Bone marrow (tissue), 2 donors: ENCODE measurements at places on chromosomes 12 and 14.

GRCh38 chr14:102822311-102822863 lies 45.1 kb downstream of the TRAF3 start:
- no peak for DNase-seq

DNA sequence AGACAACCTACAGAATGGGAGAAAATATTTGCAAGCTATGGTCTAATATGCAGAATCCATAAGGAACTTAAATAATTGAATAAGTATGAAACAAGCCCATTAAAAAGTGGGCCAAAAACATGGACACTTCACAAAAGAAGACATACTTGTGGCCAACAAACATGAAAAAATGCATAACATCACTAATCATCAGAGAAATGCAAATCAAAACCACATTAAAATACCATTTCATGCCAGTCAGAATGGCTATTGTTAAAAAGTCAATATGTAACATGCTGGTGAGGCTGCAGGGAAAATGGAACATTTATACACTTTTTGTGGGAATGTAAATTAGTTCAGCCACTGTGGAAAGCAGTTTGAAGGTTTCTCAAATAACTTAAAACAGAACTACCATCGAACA lies 945.4 kb upstream of the FLRT2 start:
- DNase-seq = no peak

- peak; percentile 43 for DNase-seq
These were observed 29.8 kb downstream of the BRMS1L start for GRCh38 chr14:35855876-35856481.

DNA sequence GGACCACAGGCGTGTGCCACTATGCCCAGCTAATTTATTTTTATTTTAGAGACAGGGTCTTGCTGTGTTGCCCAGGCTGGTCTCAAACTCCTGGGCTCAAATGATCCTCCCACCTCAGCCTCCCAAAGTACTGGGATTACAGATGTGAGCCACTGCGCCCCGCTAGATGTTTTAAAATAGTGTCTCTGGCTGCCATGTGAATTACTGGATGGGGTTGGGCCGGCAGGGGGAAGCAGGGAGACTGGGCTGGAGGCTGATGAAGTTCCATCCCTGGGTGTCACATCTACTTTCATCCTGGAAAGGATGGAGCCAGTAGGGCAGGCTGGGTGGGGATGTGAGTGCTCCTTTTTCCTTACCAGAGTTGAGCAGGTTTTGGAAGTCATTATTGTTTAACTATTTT lies 46.1 kb downstream of the DNAH10 start:
- DNase-seq = no peak

- DNase-seq = no peak
These were observed 25.3 kb downstream of the PIGH start for GRCh38 chr14:67574806-67575205.

GRCh38 chr14:81927070-81927469 lies 393.4 kb upstream of the SEL1L start:
- DNase-seq = no peak

GRCh38 chr12:65280306-65280705 lies 1.8 kb downstream of the MSRB3 start:
- DNase-seq = no peak

DNA sequence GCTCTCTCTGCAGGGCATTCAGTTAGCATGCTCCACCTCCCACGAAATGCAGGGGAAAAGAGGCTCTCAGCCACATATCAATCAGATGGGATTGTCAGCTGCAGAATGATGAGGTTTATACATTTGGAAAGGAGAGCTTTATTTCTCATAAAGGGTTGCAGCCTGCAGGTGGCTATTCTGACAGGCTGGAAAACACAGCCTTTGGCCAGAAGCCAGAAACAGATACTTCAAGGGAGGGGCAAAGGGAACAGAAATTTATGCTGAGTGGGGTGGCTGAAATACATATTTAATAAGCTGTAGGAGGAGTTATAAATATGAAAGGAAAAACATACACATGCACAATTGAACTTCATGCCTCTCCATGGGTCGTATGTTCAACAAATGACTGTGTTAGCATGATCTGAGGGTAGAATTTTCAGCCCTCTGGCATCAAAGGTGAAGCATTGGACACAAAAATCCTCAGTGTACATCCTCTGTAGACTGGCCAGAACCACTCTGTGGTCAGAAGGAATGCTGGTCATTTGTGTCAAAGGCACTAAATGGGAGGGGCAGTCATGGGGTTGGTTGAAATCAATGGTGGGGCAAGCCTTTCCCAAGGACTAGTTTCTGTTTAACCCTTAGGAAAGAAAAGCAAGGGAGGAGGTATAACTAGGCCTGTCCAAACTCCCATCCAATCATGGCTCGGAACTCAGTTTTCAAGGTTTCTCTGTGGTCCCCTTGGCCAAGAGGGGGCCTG lies 62.4 kb downstream of the TMX1 start:
- no peak for DNase-seq

DNA sequence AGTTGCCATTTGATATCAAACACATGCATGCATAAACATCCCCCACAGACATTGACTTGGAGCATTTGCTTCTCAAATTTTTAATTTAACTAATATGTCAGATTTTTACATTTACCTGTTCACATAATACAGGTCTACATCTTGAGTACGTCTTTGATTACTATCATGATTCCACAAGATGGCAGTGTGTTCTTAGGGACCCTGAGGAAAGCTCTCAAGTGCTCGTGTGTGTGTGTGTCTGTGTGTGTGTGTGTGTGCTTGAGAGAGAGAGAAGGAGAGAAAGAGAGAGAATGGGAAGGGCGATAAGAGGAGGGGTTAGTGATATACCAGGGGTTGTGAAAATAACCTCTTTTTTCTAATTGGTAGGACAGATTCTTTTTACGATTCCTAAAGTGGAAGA lies 167.1 kb upstream of the OR4E1 start:
- DNase-seq = no peak

- no peak for DNase-seq
These were observed 29.0 kb downstream of the NFKBIA start for GRCh38 chr14:35375558-35376025.

DNA sequence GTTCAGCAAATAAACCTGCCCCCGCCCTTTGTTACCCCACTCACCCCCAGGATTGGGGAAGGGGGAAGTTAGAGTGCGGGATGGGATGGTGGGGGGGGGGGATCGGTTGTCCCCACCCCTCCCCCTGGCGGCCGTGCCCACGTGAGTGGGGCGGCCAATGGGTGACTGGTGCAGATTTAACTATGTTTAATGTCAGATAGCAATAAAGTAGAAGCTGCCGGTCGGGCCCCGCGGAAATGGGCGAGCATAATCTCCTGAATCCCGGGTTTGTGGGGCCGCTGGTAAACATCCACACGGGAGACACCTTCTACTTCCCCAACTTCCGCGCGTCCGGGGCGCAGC lies at the start of gene HOXC12:
TSS of gene HOXC12 (plus strand) at position 210 of the 342 bp plus-strand sequence. CDS start at position 237, 27 bp downstream.
- DNase-seq = no peak

DNA sequence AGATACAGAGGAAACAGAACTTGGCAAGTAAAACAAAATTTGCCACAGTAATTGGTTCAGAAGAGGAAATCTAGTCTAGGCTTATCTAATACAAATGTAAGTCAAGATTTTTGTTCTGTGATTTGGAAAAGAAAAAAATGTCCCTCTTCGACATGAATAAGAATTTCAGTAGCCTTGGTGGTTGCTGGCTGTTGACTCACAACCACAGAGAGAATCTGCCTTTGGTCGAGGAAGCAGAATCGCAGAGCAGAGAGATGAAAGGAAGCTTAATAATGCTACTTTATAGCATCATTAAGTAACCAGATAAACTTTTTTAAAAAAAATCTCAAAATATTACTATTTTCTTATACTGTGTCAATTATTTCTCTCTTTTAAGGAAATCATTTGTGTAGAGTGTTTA lies 1096.6 kb downstream of the FLRT2 start:
- no peak for DNase-seq

GRCh38 chr12:2507814-2508213 lies 287.0 kb upstream of the FKBP4 start:
- DNase-seq = no peak

DNA sequence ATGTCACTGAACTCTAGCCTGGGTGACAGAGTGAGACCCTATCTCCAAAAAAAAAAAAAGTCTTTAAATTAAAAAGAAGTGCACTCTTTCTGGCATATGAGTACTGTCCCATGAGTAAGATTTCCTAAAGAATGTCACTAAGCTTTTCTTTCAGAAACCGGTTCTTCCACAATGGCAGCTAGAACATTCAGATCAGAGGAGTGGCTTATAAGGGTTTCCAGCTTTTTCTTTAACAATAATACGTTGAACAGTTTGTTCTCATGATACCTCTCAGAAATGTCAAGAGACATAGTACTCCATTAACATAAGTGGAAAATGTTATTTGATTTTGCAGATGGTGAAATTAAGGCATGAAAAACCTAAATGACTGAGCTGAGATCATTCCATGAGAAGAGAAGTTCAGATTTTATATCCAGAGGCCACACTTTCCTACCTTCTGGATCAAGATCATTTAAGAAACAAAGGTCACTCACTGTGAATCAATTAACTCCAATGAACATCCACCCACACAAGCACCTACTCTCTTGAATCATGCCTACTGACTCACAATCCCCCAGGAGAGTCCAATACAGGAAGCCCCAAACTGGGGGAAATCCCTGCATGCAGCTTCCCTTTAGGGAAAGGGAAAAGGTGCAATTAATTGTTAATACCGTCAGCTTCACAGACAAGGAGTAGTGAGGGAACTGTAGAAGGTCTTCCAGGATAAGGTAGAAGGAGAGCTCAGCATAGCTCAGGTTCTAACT lies 86.9 kb downstream of the SPTSSA start:
- no peak for DNase-seq

GRCh38 chr14:68658943-68659931 lies 133.6 kb downstream of the ZFP36L1 start:
- DNase-seq = no peak

DNA sequence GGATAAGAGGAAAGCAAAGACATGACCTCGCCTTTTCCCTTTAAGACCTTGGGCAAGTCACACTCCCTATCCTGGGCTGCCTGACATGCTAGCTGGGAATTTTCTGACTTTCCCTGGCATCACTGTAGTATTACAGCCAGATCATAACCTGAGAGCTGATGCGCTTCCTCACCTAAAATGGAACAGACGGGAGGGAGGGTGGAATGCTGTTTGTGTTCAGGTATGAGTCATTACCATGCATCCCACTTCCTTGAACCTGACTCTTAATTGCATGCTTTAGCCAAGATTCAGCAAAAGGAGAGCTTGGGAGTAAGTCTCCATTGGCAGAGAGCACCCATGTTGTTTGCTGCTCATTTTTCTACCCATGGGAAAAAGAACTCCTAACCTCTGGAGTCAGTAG lies 156.5 kb downstream of the KCNK10 start:
- DNase-seq = no peak

DNA sequence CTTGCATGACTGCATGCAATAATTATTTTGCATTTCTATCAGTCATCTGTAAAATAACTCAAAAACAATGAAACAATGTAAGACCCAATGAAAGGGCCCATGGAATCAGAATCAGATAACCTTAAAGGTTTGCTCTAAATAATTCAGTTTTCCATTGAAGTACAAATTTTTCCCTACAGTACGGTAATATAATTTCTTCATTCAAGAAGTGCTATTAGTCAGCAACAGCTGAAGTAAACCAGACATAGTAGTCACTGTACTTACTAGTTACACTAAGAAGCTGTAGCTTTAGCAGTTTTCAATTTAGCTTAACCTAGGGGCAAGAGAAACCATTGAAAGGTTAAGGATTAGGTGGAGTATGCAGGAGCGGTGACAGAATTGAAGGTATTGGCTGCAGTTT lies 43.5 kb downstream of the BCAT1 start:
- no peak for DNase-seq

DNA sequence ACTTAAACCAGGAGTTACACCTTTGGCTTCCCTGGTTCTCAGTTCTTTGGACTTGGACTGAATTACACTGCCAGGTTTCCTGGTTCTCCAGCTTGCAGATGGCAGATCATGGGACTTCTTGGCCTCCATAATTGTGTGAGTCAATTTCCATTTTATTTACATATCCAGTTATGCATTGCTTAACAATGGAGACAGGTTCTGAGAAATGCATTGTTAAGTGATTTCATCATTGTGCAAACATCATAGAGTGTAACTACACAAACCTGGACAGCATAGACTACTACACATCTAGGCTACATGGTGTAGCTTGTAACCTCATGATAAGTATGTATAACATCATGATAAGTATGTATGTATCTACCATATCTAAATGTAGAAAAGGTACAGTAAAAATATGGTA lies 276.1 kb upstream of the BTG1 start:
- DNase-seq = no peak

DNA sequence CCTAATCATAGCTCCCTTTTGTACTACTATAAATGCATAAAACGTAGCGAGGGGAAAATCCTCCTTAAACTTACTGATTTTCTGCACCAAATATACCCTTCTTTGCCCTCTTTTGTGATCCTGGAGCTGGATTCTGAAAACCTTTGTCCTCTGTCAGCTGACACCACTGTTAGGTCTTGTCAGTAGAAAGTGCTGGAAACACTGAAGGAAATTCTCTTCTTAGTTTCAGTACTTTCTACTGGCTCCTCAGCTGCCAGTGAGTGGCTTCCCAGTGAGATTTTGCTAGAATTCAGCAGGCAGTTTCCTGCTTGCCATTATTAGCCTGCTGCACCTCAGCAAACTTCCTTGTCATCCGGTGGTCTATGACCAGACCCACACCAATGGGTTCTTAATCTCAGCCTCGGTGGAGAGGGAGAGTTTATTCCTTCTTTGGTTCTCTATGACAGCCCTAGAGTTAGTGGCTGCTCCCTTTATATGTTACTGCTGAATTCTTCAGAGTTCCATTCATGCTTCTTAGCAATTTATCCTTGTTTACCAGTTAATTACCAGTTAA lies 476.2 kb downstream of the FSCB start:
- no peak for DNase-seq

DNA sequence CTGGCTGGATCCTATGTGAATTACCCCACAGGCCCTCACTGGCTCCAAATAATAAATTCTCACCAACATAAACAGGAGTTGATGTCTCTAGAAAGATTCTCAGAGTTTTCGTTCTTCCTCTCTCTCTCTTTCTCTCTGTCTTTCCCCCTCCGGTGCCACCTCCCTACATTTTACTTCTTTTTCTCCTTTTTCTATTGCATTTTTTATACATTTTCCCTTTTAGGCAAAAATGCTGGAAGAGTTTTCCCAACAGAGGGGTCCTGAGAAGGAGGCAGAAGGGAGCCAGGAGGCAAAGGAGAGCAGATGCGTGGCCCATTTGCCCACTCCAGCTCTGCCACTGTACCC lies 826 bp upstream of the HOXC6 start:
- no peak for DNase-seq

- DNase-seq = no peak
These were observed 1.8 kb upstream of the TMEM19 start for GRCh38 chr12:71684081-71684480.

DNA sequence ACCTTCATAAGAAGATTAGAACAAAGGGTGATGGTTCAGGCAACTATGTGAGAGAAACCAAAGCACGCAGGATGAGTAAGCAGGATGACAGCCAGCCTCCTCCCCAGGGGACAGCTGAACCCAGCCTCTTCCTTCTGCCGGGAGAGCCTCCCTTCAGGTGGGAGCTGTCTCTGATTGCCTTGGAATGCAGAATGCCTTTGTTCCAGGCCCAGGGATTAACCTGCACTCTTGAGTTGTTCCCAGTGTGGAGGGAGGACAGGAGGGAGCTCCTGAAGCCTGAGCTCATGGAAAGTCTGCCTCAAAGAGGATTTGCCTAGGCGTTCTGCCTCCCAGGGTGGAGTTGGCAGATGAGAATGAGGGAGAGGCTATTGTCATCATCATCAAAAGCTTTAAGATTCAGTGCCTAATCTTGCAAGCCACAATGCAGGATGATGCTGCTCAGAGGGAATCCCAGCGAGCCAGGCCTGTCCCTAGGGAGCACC lies 3.6 kb upstream of the KRT6A start:
- DNase-seq = no peak
